ENCODE measurements at places on chromosomes 16 and 17. TPM values are rescaled to one million over a fixed set of nuclear protein-coding genes. Genes with fewer than 3 reads are reported as not detected.

- DNase-seq = no peak
Measured at GRCh38 chr17:17132746-17133145, 73.4 kb downstream of the PLD6 start.

DNA sequence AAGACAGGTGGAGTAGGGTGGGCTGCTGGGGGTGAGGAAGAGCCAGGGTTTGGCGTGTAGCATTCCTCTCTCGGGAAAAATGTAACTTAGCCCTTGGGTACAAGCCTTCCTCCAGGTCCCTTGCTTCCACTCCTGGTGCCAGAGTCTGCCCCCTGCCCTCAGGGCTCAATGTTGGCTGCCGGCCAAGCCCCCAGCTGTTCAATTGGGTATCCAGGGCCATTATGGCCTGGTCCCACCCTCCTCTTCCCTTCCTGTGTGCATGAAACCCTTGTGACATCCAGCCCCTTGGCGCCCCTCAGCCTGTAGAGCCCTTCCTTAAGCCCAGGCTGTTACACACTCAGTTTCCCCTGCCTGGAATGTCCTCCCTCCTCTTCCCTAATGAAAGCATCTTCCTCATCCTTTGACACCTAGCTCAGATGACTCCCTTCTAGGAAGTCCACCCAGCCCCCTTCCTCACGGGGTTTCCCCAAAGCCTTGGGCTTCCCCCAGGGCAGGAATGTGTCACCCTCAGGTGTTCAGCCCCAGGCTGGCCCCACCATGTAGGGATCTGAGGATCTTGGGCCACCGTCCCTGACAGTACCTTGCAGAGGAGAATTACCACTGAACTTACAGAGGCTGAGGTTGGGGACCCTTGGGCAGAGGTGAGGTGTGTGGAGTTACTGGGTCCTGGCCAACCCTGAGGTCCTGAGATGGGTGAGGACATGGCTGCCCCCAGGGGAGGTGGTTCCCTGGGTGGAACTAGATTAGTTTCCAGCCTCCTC lies 30.0 kb downstream of the B9D1 start:
- no peak for DNase-seq

DNA sequence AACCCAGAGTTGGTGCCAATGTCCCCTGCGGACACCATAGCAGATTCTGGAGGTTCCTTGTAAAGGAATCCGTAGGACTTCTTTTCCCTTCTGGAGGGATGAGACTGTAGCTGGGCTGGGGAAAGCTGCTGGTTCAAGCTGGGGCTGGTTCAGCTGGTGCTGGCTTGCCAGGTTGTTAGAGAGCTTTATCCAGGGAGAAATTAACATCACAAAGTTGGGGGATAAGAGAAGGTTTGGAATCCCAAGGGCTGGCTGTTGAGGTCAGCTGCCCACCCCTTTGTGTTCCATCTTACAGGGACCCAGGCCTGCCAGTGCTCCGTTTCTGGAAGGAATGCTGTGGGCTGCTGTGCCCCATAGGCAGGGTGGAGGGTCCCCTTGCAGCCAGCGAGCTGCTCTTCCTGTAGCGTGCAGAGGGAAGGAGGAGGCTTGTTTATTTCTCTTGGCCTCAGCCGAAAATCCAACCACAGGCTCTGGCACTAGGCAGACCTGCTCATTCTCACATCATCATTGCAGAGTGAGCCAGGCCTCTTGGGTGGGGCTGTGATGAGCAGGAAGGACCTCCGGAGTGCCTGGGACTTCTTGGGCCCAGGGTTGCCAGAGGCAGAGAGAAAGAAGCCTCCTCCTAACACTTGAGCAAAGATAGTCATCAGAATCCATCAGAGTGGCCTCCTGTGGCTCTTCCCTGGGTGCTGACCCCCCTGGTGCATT lies 251.1 kb downstream of the SEC14L1 start:
- peak; percentile 96 for DNase-seq

DNA sequence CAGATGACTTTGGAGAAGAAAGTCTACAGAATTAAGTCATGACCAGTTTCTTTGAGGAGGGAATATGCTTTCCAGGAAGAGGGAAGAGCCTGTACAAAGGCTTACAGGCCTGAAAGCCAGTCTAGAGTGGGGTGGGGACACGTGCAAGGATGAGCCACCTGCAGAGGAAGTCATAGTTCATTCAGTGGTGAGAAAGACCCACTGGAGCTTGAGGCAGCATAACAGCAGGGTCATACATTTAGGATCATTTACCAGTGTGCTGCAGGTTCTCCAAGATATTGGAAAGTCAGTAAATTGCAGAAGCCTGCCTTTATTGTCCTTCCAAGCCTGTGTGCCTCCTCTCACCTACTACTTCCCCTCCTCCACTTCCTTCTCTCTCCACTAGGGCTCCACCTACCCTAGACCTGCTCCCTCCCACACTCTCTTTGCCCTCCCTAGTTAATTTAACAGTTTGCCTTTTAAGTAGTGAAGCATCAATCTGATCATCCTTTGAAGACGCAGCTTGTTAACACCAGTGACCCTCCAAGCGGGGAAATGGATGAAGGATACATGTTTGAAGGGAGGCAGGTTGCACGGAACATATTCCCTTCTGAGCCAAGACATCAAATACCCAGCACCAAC lies 40.2 kb downstream of the CDRT15 start:
- no peak for DNase-seq

The NPIPA8 gene
- total RNA-seq = 7.4 TPM

The OR1A1 gene
- total RNA-seq = not detected

Data from M059J (cell line).